ENCODE measurements at places on chromosomes 1 and 21.

DNA sequence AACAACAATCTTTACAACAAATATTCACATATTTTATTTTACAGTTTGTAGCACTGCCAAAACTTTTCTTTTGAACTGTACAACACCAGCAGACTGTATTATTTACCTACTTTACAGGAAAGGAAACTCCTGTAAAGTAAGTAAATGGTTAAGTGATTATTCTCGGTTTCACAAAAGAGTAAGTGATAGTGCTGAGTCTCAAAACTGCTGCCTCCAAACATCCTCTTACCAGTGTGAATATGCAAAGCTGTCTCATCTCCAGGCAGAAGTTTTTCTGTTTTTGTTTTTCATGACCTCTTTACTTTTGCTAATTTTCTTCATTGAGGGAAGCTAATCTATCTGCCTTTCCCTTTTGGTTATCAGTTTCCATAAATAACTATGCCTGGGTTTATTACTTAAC, 286.7 kb downstream of the SRGAP2C start:
- H3K4me1 ChIP-seq: peaks cover 5% of the 10 kb centered on the region
- H3K27ac ChIP-seq: no peak overlapping the region
- H3K27me3 ChIP-seq: no peaks in the 10 kb centered on the region
- DNase-seq: no peak
- H3K36me3 ChIP-seq: peaks cover 2% of the 10 kb centered on the region

GRCh38 chr1:34366875-34367624, 190.3 kb downstream of the C1orf94 start:
- DNase-seq: no peak
- H3K4me3 ChIP-seq: no peak overlapping the region
- H3K4me1 ChIP-seq: peaks cover 3% of the 10 kb centered on the region
- no peak overlapping the region for H3K27ac ChIP-seq
- H3K27me3 ChIP-seq: peaks cover 37% of the 10 kb centered on the region
- H3K36me3 ChIP-seq: no peaks in the 10 kb centered on the region

GRCh38 chr21:35142036-35142815, 93.1 kb upstream of the RUNX1 start:
- H3K27me3 ChIP-seq: no peaks in the 10 kb centered on the region
- H3K27ac ChIP-seq: no peak overlapping the region

GRCh38 chr1:213296558-213296957, 245.5 kb downstream of the RPS6KC1 start:
- no peak overlapping the region for H3K4me3 ChIP-seq
- no peak for DNase-seq
- H3K27ac ChIP-seq: no peak overlapping the region
- no peaks in the 10 kb centered on the region for H3K36me3 ChIP-seq
- H3K4me1 ChIP-seq: no peaks in the 10 kb centered on the region

DNA sequence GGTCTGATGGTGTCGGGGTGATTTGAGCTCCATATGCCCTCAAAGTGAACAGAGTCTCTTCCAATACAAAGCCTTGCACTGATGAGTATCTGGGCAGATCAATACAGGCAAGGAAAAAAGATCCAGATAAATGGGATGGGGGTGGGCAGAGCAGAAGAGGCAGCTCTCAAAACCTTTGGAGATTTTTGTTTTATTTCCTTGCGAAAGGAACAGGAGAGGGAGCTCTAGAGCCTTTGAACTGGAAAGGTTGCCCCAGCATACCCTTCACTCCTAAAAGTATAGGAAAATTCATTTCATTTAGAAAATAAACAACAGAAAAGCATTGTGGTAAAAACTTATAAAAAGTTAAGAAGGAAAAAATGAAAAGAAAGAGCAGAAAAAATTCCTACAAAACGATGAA, 31.4 kb upstream of the OLIG2 start:
- no peak overlapping the region for H3K27ac ChIP-seq
- H3K4me3 ChIP-seq: no peak overlapping the region
- no peak for DNase-seq
- H3K4me1 ChIP-seq: no peaks in the 10 kb centered on the region
- no peaks in the 10 kb centered on the region for H3K36me3 ChIP-seq

DNA sequence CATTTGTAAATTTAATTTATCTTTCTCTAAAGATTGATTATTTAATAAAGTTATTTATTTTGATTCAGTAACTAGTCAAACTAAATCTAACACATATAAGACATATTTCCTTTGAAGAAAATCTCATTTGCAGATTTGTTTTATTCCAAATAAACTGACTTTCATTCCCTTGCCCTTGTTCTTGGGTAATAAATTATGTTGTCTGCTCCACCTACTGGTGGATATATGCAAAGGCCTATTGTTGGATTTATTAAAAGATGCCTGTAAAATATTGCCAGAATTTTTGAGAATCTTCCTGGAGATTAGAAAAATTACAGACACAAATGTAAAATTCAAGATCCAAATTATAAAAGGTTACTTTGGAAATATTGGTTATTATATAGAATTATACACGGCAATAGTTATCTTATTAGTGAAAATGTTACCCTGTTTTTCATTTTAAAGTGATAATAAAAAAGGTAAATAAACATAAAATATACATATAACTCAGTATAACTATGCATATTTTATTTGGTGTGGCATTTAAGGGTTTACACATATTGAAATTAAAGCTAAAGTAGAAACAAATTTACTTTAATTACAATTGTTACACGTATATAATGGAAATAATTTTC, 116.1 kb downstream of the SPATA17 start:
- no peak for DNase-seq
- no peaks in the 10 kb centered on the region for H3K4me1 ChIP-seq

All from activated naive CD4-positive, alpha-beta T cell treated with anti-CD3 and anti-CD28 coated beads for 36 hours (primary cell).